Activated CD4-positive, alpha-beta T cell treated with anti-CD3 and anti-CD28 coated beads for 4 hours (primary cell): ENCODE measurements at places on chromosomes 1 and 21.

DNA sequence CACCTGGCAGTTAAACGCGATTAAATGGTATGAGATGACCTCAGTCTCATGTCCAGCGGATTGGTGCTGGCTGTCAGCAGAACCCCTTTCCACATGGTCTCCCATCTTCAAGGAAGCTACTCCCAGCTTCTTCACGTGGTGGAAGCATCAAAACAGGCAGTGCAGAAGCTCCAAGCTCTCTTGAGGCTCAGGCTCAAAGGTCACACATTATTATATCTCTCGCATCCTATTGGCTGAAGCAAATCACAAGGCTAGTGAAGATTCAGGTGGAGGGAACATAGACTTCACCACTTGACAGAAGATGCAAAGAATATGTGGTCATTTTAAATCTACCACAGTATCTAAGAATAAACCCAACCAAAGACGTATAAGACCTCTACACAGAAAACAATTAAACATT lies 181.9 kb downstream of the VPS13D start:
- no peak for DNase-seq

DNA sequence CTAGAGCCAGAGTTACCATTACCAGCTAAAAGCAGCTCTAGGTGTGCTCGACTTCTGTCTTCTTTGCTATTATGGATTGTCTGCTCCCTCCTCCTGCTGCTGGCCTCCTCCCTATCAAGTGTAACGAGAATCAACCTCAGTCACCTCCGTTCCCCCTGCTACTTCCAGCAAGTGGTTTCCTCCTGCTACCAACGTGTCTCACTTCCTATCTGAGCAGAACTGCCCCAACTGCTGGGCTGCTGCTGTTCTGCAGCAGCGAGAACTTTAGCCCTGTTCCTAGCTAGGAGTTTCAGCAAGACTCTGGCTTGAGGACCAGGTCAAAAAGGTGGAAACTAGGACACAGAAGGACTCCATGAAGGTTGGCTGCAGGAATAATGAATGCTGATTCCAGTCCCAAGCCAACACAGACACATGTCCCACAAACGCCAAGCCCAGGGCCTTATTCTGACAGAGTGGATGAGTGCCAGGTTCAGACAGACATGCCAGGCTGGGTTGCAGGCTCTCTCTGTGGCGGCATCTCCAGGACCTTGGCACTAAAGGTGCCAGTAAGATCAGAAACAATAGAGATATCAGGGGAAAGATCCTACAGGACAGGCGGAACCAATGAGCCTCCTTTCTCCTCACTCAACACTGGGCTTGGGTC lies 46.9 kb downstream of the CD34 start:
- peak; percentile 40 for DNase-seq

DNA sequence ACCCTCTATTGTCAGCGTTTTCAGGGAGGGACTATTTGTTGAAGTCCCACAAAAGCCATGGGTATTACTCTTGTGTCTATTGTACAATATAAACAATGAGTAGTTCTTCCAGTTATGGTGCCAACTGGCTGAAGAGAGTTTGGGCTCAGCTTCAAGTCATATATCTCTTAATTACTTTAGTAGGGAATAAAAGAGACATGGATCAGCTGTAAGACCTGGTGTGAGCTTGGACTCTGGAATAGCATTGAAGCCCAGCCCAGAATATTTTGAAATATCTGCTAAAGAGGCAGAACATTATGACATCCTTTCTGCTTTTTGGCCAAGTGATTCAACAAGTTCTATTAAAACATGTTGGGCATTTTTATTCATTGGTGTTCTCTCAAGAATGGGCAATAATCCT lies 224.9 kb downstream of the BACH1 start:
- no peak for DNase-seq

- no peak for DNase-seq
Observed at GRCh38 chr21:40622531-40622930, 224.4 kb downstream of the DSCAM start.

DNA sequence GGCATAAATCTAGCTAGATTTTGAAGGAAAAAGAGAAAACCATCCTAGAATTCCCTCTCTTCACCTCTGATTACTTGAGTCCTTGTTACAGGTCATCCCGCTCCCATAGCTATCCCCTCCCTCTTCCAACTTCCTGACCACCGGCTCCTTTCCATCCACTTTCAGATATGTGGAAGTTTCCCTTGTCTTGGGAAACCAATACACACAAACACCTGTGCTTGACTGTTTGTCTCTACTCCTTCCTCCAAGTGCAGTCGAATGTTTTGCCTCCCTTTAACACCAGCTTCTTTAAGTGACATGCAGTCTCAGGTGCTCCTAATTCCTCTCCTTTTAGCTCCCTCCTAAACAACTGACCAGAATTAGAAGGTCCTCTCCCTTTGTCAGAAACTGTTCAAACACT lies 70.0 kb downstream of the PTGER3 start:
- no peak for DNase-seq

DNA sequence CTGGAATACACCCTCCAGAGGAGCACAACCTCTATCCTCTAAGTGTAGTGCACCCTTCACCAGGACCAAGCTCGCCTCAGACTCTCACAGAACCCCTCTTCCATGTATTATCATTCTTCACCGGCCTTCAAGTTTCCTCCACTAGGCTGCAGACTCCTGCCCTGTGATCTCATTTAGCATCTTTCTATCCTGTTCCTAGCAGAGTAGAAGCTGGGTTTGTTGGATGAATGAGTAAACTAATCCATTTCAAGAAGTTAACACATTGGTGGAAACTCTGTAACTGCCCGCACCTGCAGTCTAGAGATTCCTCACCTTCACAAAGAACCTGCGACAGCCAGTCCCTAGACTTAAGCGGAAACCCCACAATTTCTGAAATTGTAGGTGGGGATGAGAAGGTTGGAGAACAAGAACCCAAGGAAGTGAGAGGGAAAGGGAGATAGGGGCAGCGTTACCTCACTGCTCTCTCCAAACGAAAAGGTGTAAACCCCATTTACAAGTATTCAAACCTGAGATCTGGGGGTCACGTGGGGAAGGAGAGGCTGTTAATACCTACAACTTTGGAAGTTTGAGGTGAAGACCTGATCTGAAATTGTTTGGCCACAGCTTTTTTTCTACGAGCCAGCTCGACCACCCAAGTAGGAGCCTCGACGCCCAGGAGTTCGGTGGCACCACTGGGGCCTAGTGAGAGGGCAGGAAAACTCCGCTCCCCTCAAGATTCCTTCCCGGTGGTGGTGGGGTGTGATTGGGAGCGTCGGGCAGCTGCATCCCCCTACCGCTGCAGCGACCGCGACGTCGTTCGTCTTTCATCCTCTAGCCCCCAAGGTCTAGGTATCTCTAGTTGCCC lies 1.2 kb downstream of the PTPN14 start:
- no peak for DNase-seq

GRCh38 chr1:84208935-84209334 lies 64.9 kb downstream of the PRKACB start:
- no peak for DNase-seq

- no peak for DNase-seq
Observed at GRCh38 chr1:241590719-241591118, 49.5 kb downstream of the CHML start.

DNA sequence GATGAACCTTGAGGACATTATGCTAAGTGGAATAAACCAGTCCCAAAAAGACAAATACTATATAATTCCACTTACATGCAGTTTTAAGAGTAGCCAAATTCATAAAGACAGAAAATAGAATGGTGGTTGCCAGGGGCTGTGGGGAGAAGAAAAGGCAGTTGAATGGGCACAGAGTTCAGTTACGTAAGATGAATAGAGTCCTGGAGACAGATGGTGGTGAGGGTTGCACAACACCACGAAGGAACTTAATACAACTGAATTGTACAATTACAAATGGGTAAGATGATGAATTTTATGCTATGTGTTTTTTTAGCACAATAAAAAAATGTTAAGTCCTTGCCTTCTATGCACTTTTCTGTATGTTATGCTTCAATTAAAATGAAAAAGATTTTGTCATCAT lies 66.6 kb downstream of the CD34 start:
- DNase-seq, result no peak

GRCh38 chr1:242629396-242629795 lies 104.9 kb upstream of the PLD5 start:
- DNase-seq, result no peak

GRCh38 chr1:55927702-55928290 lies 651.6 kb downstream of the PLPP3 start:
- DNase-seq, result no peak

GRCh38 chr1:30808067-30808662 lies 50.6 kb upstream of the LAPTM5 start:
- DNase-seq, result no peak

- no peak for DNase-seq
Observed at GRCh38 chr1:1777583-1777899, 729 bp downstream of the NADK start.

DNA sequence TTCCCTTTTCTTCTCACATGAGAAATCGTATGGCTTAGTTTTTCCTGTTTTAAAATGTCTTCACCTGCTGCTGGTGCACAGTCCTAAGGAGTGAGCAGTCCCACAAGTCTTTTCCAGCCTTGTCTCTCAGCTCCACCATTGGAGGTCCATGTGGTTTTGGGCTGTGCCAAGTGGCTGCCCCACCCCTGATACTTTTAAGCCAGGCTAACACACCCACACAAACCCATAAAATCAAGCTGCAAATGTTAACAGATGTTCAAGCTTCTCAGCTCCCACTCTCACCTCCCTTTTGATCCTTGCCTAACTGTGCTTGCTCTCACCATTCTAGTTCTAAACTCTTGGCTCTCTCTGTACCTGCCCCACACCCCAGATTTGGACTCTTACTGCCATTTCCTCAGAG lies 74.5 kb upstream of the COL24A1 start:
- DNase-seq, result no peak

DNA sequence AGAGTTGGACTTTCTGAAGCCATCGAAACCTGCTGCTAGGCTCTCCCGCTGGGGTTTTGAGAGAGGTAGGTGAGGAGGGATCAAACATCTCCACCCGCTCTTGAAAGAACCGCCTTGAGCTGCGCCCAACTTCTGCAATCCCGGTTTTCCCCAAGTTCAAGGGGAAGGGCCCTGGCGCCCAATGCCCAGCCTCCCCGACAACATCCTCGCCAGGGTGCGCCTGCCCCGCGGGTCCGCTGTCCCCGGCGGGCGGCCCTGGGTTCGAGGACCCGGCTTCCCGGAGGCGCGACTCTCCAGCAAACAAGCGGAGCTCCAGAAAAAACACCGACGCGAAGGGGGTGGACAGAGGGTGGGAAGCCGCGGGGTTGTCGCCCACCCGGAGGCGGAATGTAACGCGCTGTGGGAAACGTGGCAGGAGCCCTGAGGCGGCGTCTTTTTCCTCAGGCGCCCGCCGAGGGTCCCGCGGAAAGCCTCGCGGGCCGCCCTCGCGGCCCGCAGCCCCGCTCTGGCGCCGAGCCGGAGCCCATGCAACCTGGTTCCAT lies 607 bp downstream of the BTG3 start:
- DNase-seq, result no peak

DNA sequence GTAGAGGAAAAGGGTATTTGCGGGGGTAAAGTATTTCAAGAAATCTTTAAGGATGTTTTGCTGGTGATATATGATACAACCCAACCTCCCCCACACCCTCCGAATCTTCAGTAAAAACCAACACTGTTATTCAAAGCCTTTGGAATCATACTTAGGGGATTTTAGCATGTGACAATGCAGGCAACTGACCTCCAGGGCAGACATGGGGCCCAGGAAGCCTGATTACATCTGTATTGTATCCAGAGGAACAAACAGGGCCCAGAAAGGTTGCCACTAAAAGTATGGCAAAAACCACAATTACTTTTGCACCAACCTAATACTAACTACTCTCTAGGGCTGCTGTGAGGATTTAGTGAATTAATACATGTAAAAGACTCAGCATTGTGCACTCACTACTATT lies 43.9 kb upstream of the CNN3 start:
- DNase-seq, result no peak

DNA sequence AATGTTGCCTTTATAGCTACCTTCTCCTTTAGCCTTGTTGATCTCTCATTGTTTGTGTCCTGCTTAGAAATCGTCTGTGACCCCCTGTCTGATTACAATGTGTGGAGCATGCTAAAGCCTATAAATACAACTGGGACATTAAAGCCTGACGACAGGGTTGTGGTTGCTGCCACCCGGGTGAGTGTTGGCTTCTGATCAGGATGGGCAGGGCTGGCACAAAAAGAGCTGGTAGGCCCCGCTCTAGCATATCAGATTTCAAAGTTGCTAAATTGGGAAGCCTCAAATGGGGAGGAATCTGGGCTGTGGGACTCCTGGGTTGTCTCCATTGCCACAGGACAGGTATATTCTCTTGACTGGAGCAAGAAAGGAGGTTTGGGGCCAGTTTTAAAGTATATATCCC lies 8.4 kb downstream of the NCSTN start:
- DNase-seq, result no peak

DNA sequence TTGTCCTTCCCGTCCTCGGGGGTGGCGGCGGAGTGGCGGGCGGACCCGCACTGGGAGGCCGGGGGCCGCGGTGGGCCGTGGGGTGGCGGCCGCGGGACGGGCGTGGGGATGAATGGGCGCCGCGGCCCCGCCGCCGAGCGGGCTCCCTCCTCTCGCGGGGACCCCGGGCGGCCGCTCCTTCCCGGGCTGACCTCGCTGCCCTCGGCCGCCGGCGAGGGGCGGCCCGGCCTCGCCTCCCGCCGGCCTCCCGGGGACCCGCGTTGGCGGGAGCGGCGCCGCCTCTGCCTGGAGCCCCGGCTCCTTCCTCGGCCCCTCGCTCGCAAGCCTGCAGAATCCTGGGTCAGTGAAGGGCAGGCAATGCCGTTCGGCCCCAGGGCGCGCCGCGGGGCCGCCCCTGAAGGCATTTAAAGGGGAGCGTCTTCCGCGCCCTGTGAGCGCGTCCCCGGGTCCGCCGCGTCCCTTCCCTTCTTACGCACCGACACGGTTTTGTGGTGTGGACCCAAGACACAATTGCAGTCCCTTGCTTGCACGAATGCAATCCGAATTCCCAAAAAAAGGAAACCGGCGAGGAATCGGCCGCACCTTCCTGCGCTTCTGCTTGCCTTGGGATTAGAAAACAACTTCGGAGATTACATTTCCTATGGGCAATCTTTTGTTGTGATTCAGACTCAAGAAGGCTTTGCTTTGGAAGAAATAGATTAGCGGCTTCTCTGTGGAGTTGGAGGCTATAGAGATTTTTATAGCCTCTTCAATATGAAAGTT lies 776 bp downstream of the ITSN1 start:
- DNase-seq, result peak; percentile 8

- no peak for DNase-seq
Observed at GRCh38 chr1:179283992-179284391, 9.6 kb upstream of the SOAT1 start.

- no peak for DNase-seq
Observed at GRCh38 chr1:116408193-116408592, 35.1 kb downstream of the ATP1A1 start.

- DNase-seq, result no peak
Observed at GRCh38 chr1:43596579-43596978, 53.4 kb upstream of the KDM4A start.
